ENCODE measurements at places on chromosomes 2 and 18. TPM values are rescaled to one million over a fixed set of nuclear protein-coding genes. Genes with fewer than 3 reads are reported as not detected.

HRH4 gene
- total RNA-seq, result not detected

PPM1G gene
- total RNA-seq, result 176 TPM

ADAM17 gene
- total RNA-seq, result 37.2 TPM

EIF2B4 gene
- 53.9 TPM for total RNA-seq

MAP3K19 gene
- total RNA-seq, result not detected

COL4A4 gene
- 1.9 TPM for total RNA-seq

C2orf80 gene
- not detected for total RNA-seq

LMAN2L gene
- 20.3 TPM for total RNA-seq

KIDINS220 gene
- 17.1 TPM for total RNA-seq

UGT1A10 gene
- total RNA-seq, result not detected

GAL3ST2 gene
- 0.15 TPM for total RNA-seq

IL37 gene
- total RNA-seq, result not detected

ATF2 gene
- 16.8 TPM for total RNA-seq

SALL3 gene
- not detected for total RNA-seq

NUP35 gene
- total RNA-seq, result 32.1 TPM

UNC80 gene
- 0.02 TPM for total RNA-seq

FOXI3 gene
- total RNA-seq, result 0.03 TPM

INPP4A gene
- total RNA-seq, result 9.8 TPM

FRZB gene
- 0.09 TPM for total RNA-seq

EVA1A gene
- 7.7 TPM for total RNA-seq

TFPI gene
- 60.9 TPM for total RNA-seq

CNDP1 gene
- total RNA-seq, result not detected

CABLES1 gene
- 15.2 TPM for total RNA-seq

ALPI gene
- not detected for total RNA-seq

CCDC68 gene
- 5.8 TPM for total RNA-seq

ERFE gene
- total RNA-seq, result 7.4 TPM

ZNF892 gene
- 0.74 TPM for total RNA-seq

SAG gene
- total RNA-seq, result not detected

DYNAP gene
- not detected for total RNA-seq

FLACC1 gene
- 0.20 TPM for total RNA-seq

PJVK gene
- 1.6 TPM for total RNA-seq

SLC23A3 gene
- 0.75 TPM for total RNA-seq

CIDEA gene
- total RNA-seq, result not detected

FKBP1B gene
- 11.9 TPM for total RNA-seq

ATL2 gene
- 65.5 TPM for total RNA-seq

RAPGEF4 gene
- total RNA-seq, result 0.45 TPM

RPRM gene
- total RNA-seq, result 0.11 TPM
